Right renal pelvis (tissue), 4 donors: ENCODE measurements at places on chromosomes 7 and 10. TPM values are rescaled to one million over a fixed set of nuclear protein-coding genes. Genes with fewer than 3 reads are reported as not detected.

DNA sequence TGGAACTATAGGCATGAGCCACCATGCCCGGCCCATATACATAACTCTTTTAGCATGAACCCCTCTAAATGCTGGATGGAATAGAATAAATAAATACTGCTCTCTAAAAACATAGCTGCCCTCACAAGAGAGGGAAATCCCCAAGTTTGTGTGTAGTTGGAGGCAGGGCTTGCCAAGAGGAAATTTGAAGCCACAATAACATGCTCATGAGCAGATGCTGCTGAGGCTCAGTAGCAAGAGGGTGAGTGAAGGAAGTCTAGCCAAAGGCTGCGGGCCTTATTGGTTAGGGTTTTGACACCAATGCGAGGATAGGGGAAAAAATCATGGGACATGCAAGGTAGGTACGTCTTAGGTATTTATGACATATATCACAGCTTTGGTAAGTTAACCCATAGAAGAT lies 17.3 kb downstream of the TPK1 start:
- DNase-seq = no peak

TFPI2 gene
- polyA plus RNA-seq = 13.9 TPM

DNA sequence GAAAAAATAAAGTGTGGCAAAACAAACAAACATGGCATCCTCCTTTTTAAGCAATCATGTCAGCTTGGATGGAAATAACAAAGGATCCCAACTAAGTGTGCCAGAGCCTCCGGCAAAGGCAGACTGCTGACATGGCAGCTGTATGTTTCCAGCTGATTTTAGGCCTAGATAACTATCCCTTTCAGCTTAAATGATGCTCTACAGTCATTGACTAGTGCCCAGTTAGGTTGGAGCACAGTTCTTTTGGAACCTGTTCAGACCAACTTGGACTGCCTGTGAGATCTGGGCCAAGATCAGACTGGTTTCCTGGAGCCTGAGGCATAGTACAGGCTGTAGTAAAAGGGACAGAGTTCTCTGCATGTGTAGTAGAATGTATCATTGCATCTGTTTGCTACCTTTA lies 128.7 kb downstream of the DYNC1I1 start:
- DNase-seq = no peak

DNA sequence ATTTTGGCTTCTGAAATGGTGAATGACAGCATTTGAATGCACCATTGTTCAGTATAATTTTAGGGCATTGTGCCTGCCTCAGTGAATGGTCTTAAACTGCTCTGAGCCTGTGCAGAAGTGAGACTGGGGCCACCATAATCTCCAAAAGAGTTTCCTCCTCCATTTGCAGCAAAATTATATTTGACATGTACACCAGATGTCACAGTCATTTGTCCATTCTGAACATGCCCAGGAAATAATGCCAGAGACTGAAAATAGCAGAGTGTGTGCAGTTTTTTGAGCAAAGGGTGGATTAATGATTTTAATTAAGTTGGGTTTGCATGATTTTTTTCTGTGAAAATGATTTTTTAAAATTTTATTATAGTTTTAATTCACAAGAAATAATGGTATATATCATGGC lies 26.4 kb upstream of the SLC35B4 start:
- no peak for DNase-seq

CFAP46 gene
- polyA plus RNA-seq = 7.7 TPM

GRCh38 chr7:98777051-98777450 lies 92.8 kb downstream of the TMEM130 start:
- DNase-seq = no peak

MRPL32 gene
- 120 TPM for polyA plus RNA-seq

DNA sequence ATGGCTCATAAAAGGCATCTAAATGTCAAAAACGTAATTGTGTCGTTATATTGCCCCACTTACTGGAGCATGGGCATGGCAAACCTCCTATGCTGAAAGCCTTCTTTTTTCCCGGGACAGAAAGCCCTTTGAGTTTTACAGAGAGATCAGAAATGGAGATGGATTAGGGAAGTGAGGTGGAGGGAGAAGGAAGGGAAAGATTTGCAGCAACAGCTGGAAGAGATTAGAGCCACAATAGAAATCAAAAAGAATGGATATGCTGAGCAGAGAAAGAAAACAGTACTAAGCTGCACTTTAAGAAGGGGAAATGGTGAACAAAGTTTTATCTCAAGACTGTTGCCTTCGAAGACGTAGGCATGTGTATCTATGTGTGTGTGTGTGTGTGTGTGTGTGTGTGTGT lies 97.2 kb upstream of the PCGF5 start:
- no peak for DNase-seq

TMEM270 gene
- polyA plus RNA-seq = not detected

BUD23 gene
- 86.1 TPM for polyA plus RNA-seq

DNA sequence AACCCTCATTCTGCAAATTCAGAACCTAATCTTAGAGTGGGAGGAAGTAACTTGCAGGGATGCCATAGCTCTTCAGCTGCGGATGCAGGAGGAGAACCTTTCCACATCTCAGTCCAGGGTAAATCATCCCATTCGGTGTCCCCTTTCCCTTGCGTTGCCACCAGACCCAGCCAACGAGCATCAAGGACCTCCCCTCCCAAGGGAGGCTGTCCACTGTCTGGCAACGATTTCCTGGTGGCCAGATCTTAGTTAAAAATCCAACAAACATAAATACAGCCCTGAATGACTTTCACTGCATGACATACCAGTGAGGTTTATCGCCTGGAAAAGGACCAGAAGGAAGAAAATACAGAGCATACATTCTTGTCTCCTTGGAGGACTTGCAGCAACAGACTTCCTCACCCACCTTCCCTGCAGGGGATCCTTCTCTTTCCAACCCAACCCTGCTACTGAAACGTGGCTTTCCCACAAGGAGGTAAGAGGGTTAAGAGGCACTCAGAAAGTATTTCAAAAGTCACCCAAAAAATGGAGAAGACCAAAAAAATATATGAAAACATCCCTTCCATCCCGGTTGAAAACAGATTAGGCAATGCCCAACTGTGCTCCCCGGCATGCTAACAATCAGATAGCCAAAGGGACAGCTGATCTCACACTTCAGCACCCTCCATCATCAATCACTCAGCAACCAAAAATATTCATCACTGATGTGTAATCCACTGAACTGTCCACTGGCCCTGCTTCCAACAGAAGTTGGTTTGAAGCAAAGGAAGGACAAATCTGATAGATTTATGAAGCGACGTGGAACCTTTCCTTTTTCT lies 206.6 kb downstream of the TNS3 start:
- no peak for DNase-seq

LHFPL3 gene
- polyA plus RNA-seq = 7.1 TPM

GRCh38 chr10:15096661-15097010 lies 519 bp upstream of the RPP38 start:
- no peak for DNase-seq

- no peak for DNase-seq
Observed at GRCh38 chr10:132715776-132716680, 69.9 kb downstream of the NKX6-2 start.

MMD2 gene
- 0.11 TPM for polyA plus RNA-seq

GRCh38 chr7:47444376-47445098 lies 137.4 kb downstream of the TNS3 start:
- DNase-seq = no peak

GRCh38 chr10:107004362-107004761 lies 160.1 kb downstream of the SORCS1 start:
- no peak for DNase-seq

- no peak for DNase-seq
Observed at GRCh38 chr10:110504111-110504735, 6.5 kb downstream of the DUSP5 start.

DNA sequence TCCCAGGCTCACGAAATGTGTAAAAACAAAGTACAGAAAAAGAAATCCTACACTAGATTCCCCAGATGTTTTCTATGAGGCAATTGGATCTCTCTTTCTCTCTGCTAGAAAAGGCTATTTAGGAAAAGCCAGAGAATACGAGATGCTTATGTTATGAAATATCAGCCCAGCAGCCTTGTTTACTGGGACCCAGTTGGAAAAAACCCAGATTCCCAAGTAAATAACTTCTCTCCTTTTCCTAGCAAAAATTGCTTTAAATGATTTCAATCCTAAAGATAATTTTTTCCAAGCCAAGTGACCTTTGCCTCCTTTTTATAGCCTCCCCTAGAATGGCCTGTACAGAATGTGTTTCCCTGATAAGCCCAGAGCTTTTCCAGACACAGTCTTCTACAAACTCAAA lies 199.3 kb downstream of the PLXNA4 start:
- DNase-seq = no peak

DNA sequence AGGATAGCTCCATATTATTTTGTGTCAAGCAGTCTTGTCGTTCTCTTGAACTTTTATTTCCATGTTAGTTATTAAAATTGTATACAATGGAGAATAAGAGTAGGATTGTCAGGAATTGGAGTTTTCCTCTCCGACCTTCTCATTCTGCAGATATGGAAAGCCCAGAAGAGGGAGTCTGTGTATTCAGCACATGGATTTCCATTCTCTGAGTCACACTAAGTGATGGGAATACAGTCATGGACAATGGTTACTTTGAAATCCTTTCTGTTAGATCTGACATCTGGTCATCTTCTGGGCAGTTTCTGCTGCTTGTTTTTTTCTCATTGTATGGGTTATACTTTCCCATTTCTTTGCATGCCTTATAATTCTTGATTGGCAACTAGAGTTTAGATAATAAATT lies 5.0 kb upstream of the TASOR2 start:
- DNase-seq = no peak

DNA sequence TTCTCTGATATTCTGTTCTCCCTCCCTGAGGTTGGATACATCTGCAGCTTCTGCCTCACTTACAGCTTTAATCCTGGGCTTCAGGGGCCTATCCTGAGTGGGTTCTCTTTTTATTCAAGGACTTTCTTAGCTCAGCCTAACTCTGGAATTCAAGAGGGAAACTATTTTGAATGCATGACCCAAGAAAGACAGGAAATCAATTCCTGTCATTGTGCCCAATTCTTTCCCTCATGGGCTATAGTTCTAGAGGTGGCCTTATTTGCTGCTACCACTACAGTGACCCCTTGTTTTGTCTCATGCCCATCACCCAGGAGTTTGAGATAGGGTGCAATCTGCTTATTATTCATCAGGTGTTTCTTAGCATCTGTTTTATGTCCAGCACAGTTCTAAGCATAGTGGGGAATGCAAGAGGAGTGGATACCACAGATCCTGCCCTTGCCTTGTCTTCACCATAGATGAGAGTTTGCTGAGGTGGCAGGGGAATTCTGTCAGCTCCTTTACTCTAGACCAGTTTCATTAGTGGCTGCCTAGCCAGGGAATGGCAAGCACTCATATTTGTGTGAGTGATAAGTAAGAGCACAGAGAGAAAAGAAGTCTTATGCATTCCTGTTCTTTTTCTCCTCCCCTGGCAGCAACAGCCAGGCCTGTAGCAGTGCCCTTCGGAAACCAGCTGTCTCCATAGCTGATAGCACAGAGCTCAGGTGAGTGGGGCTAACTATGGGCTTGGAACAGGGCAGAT lies 19.4 kb downstream of the STRIP2 start:
- DNase-seq = no peak

DNA sequence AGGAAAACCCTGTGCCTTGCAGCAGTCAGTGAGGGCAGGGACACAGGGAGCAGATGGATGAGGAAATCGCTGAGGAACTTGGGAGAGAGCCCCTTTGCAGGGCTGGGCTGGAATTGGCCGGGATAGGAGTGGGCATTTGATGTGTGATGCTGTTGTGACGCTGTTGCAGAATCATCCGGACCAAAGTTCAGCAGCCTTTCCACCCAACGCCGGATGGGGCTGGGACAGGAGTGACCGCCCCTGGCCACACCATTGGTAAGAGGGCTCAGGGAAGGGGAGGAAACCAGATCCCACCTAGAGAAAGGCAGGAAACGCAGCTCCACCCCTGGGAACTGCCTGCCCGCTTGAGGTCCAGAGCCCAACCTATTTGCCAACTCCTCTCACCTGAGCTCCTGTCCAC lies 33.9 kb downstream of the PAX2 start:
- no peak for DNase-seq
